Stimulated activated CD4-positive, alpha-beta T cell treated with anti-CD3 and anti-CD28 coated beads, TNF-alpha, amount 100 ng/mL, for 24 hours (primary cell): ENCODE measurements at places on chromosomes 1 and 21.
A peak's percentile ranks its signal among the peaks of the same experiment; 100 is the strongest.

GRCh38 chr1:228108055-228108690, 926 bp downstream of the MRPL55 start:
- DNase-seq: no peak

DNA sequence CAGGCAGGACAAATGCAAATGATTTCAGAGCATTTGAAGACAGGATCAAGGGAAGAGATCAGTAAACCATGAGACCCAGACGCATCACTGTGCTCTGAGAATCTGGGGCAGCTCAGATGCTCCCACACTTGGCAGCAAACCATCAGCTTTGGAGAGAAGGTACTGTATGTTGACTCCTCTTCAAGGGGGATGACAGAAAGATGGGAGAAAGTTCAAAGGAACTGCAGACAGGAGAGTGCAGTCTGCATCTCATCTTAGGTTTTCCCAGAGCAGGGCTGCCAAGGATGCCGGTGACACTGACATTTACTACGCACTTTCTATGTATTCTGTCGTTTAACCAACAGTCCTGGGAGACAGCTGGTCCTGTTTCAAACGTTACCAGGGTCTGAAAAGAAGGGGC, 35.8 kb downstream of the OLFML2B start:
- no peak for DNase-seq

DNA sequence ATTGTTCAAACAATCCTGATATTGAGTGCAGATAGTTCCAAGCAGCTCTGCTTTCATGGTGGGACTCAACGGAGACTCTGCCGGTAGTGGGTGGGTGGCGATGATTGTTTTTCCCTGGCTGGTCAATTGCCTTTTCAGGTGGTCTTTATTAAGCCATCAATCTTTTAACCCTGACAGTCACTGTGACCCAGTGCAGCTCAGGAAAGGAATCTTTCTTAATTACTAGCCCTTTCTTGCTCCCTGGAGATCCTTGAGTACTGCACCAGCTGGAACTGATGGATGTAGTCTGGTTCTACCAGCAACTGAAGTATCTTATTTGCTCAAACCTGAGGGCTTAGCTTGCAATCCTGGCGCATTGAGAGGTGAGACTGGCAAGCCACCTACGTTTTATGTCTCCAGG, 196.4 kb downstream of the PLPP3 start:
- no peak for DNase-seq

DNA sequence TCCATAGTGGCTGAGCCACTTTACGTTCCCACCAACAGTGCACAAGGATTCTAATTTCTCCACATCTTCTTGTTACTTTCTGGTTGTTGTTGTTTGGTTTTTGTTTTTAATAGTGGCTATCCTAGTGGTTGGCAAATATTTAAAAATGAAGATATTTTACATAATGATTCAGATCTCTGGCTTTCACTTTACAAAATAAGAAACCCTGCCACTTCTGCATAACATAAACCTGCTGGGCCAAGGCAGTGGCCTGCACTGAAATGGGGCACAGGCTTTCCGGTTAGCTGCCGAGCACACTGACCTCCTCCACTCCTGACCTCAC, 320.4 kb downstream of the RPS6KC1 start:
- no peak for DNase-seq

- DNase-seq: no peak
Measured at GRCh38 chr21:21547368-21547953, 549.3 kb downstream of the NCAM2 start.

- no peak for DNase-seq
Measured at GRCh38 chr1:181514298-181515290, 31.3 kb downstream of the CACNA1E start.

- DNase-seq: no peak
Measured at GRCh38 chr1:223714849-223715603, 2.7 kb downstream of the CAPN2 start.

- DNase-seq: no peak
Measured at GRCh38 chr1:160682983-160683865, 28.4 kb downstream of the CD48 start.

GRCh38 chr1:75612976-75613375, 2.1 kb upstream of the SLC44A5 start:
- no peak for DNase-seq

- DNase-seq: peak; percentile 45
Measured at GRCh38 chr1:200971955-200972711, 51.4 kb downstream of the KIF21B start.

DNA sequence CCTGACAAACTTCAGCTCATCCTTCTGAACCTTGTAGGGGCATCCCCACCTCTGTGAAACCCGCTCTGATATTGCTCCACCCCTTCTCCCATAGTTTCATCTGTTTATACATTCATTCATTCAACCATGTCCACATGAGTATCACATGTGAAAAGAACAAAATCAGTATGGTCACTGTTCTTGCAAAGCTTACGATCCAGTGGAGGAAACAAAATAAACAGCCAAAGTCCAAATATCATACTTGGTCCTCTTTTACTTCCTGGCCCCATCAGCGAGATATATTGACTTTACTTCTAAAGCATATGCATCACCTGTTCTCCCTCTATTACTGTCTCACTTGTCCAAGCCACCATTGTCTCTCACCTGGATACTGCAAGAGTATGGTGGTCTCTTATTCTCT, 35.6 kb downstream of the C8A start:
- DNase-seq: no peak

DNA sequence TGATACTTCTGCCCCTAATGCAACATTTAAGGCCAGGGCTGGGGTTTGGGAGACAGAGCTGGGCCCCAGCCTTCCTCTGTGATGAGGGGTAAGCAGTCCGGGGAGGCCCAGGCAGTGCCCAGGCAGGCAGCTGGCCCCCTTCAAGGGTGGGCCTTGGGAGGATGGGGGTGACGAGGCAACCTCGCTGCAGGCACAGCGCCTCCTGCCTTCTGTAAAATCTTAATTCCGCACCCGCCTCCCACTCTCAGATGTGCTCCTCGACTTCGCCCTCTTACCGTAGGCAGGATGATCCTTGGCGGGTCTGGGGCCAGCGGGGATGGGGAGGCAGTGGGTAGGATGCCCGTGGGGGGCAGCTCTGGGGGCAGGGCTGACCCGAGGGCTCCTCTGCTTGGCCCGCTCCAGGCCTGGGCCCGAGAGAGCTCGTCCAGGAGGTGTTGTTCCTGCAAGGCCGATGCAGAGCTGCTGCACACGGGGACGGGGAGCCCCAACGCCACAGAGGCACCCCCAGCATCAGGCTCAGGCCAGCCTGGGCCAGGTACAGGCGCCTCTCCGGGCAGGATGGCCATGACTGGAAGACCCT, 9.1 kb downstream of the C21orf58 start:
- DNase-seq: no peak

DNA sequence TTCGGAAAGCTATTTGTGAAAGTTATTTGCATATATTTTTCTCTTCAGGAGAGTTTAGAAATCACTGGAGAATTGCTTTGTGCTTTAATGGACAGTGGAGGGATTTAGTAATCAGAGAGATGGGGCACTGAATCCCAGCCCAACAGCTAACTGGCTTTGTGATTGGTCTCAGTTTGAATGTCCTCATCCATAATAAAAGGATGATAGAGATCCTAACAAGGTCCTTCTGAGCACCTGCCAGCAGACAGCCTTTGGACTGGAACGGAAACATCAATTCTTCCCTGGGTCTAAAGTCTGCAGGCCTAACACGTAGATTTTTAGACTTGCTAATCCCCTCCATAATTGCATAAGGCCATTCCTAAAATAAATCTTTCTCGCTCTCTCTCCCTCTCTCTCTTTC, 112.0 kb upstream of the ADAMTS5 start:
- DNase-seq: no peak

GRCh38 chr1:14996133-14997050, 157.2 kb upstream of the TMEM51 start:
- no peak for DNase-seq
